ENCODE measurements at places on chromosomes 2 and 18.

DNA sequence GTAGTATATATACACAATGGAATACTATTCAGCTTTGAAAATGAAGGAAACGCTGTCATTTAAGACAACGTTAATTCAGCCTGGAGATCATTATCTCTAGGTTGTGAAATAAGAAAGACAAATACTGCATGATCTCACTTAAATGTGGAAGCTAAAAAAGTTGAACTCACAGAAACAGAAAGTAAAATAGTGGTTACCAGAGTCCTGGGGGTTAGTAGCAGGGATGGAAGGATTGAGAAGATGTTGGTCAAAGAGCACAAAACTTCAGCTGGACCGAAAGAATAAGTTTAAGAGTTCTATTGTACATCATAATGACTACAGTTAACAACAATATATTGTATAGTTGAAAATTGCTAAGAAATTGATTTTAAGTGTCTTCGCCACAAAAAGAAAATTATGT lies 670.3 kb downstream of the NR4A2 start:
- no peak for DNase-seq

GRCh38 chr2:25788457-25788856 lies 89.8 kb downstream of the ASXL2 start:
- no peak for DNase-seq

DNA sequence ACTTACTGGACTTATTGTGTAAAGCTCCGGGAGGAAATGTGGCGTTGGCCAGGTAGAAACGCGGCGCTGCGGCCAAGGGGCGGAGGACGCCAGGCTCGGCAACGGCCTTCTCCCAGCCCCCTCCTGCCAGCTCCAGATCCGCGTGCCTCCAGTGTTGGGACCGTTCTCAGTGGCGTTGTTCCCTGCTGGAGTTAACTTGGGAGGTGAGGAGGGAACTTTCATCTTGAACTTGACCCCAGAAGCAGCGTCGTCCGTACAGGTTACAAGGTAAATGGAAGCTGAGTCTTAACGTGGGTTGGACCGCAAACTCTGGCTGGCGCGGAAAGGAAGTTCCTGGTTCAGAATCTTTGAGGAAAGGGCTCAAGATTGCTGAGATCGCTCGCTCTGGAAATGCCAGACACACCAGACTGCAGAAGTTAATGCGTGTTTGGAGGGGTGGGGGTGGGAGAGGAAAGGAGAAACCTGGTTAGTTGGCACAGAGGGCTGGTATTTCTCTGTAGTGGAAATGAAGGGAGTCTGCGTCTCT lies 1.3 kb downstream of the TANC1 start:
- no peak for DNase-seq

GRCh38 chr2:176555781-176556180 lies 286.5 kb downstream of the MTX2 start:
- no peak for DNase-seq

GRCh38 chr2:239264492-239264837 lies 136.4 kb downstream of the HDAC4 start:
- DNase-seq, result no peak

GRCh38 chr2:5894355-5894754 lies 202.2 kb downstream of the SOX11 start:
- no peak for DNase-seq

DNA sequence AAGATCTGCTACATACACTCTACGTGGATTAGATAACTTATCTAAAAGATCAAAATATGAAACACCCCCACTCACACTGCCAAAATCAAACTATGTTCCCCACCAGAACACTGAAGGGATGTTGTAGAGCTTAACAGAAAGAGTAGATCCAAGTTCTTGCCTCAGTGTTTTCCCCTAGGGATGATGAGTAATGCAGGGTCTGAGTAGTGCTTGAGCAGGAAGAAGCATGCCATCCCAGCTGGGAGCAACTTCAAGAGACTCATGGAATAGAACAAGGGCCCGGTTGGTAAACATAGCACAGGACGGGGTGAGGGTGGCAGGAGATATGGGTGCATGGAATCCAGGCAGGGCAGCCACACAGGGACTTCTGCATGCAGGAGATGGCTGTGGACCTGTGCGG lies 74.3 kb downstream of the SNTG2 start:
- DNase-seq, result no peak

GRCh38 chr2:285531-285930 lies 2.4 kb downstream of the ALKAL2 start:
- DNase-seq, result no peak

GRCh38 chr18:22021701-22022100 lies 147.7 kb upstream of the GATA6 start:
- no peak for DNase-seq

- DNase-seq, result no peak
These were observed 45.0 kb downstream of the EEF1B2 start for GRCh38 chr2:206204710-206205109.

GRCh38 chr18:26621161-26622026 lies 73.0 kb upstream of the KCTD1 start:
- peak; percentile 5 for DNase-seq

GRCh38 chr2:118805064-118805690 lies 42.3 kb downstream of the EN1 start:
- no peak for DNase-seq

DNA sequence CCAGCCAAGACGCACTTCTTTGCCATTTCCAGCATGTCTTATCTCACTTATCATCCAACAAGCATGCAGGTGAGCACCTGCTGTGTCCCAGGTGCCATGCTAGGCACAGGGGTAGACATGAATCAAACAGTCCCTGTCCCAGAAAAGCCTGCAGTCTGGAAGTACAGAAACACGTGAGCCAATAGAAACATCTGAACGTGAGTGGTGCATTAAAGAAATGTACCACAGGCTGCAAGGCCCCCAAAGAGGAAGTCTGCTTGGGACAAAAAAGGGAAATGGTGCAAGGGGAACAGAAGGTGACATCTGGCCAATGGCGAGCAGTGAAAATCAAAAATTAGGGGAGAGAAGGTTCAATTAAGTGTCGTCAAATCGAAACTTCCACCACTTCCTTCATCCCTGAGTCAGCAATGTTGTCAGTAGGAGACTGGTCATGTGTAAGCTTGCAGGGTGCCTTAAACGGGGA lies 17.6 kb upstream of the TMEM247 start:
- no peak for DNase-seq

GRCh38 chr2:100182494-100183361 lies 40.3 kb upstream of the AFF3 start:
- DNase-seq, result no peak

- DNase-seq, result no peak
These were observed 368.0 kb upstream of the RAB6C start for GRCh38 chr2:129611471-129611870.

DNA sequence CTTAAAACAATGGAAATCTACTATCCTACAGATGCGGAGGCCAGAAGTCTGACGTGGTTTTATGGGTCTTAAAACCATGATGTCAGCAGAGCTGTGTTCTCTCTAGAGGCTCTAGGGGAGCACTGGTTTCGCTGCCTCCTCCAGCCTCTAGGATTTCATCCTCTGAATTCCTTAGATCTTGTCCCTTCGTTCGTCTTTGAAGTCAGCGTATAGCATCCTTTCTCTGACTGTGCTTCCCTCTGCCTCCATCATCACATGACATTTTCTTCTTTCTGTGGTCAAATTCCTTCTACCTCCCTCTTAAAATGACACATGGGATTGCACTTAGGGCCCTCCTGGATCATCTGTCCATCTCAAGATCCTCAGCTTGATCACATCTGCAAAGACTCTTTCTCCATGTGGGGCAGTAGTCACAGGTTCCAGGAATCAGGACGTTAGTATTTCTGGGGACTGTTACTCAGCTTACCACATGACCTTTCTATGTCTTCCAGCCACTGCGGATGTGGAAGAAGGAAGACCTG lies 22.7 kb upstream of the NCK2 start:
- DNase-seq, result no peak

DNA sequence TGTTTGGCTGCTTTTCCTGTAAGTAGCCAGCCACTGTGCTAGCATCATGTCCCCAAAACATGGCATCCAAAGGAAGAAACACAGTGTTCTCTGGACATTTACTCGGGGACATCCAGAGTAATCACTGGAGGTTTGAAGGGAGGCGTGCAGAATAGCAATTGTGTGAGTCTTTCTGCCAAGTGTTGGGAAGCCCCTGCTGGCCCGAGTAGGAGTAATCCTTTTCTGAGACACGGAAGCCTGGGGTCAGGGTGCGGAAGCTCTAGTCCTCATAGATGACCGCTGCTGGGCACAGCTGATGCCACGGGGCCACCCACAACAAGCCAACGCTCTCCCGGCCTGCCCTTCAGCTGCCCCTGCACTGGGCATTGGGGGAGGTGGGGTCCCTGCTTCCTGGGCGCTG lies 24.8 kb upstream of the HDAC4 start:
- no peak for DNase-seq

- no peak for DNase-seq
These were observed 149.4 kb upstream of the SMAD2 start for GRCh38 chr18:48079885-48080284.

GRCh38 chr2:149885468-149885867 lies 297.9 kb upstream of the MMADHC start:
- DNase-seq, result no peak

DNA sequence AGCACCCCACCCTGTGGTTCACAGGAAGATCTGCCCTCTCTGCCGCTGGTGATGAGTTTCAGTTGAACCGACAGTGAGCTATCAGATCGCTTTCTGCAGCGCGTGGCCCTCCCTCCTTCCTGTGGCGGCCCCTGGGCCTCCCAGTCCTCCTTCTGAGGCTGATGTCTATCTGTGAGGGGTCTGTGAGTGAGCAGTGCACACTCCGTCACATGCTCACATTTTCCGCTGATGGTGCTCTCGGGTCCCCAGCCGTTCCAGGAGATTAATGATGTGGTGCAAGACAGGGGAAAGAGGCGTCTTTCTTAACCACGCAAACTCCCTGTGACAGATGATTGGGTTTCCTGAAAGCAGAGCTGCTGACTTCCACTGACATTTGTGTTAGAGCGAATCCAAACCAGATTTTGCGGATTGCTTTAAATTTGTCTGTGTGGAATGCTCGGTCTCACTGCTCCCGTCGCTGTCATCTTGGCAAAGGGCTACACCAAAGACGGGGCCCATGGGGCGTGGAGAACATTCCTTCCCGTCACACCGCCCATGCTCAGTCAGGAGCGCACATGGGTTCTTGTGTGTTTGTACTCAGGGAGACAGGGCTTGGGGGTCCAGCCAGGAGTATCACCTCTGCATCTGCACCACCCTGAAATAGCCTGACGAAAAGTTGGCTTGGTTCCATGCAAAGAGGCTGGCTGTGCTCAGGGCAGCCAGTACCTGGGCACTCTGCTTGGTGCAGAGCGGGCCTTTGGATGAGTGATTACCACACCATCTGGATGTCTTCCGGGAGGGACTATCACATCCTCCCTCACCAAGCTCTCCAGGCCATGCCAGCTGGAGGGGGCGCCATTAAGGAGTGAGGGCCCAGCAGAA lies 154.7 kb upstream of the HS6ST1 start:
- DNase-seq, result peak; percentile 84

DNA sequence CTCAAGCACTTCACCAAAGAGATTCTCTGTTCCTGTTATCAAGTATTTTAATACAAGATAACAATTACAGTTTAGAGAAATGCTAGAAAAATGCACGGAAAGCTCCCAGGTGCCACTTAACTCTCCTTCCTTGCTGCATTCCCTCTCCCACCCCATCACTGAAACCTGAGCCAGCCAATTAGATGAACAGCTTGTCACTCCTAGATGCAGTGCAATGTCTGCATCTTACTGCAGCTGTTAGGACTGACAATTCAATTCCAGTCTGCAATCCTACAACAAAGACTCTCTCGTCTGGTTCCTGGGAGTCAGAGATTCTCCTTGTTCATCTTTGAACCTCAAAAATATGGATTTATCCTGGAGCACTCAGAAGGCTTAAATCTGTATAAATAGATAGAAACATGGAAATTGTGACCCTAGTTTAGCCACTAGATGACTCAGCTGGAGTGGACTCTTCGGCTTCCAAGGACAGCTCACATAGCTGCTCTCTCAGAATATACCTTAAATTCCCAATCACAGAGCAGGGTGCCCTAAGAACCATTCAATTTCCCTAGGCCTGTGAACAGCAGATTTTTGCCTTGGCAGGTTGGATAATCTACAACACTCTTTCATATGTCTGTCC lies 311.1 kb downstream of the NRXN1 start:
- no peak for DNase-seq

DNA sequence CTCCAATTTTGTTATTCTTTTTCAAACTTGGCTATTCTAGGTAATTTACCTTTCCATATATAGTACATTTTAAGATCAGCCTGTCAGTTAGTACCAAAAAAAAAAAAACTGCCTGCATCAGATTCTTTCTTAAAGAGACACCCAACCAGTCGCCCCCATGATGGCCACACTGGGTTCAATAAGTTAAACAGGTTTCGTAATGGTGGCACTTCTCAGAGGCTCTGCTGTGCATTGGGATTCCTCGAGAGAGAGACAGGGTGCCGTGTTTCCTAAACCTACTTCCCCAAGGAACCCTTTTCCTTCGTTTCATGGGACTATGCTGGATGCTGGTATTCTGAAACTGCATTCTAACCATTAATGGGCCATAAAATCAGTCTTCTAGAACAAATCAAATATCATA lies 37.4 kb downstream of the MYO7B start:
- DNase-seq, result no peak

DNA sequence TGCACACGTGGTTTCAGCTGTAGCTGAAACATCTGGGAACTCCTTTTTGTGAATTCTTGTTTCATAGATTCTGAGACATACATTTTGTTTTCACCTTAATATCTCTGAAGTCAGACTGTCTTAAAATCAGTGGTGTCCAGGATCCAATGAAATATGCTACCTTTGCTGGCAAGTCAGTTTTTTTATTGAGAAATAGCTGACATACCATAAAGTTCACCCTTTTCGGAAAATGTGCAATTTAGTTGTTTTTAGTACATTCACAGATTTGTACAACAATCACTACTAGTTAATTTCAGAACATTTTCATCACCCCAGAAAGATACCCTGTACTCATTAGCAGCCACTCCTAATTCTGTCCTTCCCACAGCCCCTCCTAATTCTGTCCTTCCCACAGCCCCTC lies 243.7 kb downstream of the GLI2 start:
- DNase-seq, result no peak

DNA sequence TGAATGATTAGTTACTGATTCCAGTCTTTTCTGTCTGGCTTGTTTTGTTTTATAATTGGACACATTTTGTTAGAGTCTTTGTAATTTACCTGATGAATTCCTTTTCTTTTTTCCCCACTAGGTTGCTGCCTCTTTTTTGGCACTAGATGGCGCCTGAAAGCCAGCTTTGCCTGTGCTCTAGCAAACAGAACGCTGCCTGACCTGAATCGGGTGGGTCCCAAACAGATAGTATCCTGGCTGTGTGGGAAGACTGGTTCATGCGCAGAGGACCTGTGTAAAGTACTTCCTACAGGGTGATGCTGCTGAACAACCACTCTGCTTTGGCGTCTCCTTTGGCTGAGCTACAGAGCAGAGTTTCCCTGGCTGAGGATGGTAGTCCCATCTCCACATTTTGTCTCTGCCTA lies 288.2 kb downstream of the IKZF2 start:
- DNase-seq, result no peak

GRCh38 chr18:56926734-56927133 lies 220.2 kb upstream of the BOD1L2 start:
- no peak for DNase-seq
